Jurkat, Clone E6-1 (cell line): ENCODE measurements at places on chromosomes 2 and 18.

DNA sequence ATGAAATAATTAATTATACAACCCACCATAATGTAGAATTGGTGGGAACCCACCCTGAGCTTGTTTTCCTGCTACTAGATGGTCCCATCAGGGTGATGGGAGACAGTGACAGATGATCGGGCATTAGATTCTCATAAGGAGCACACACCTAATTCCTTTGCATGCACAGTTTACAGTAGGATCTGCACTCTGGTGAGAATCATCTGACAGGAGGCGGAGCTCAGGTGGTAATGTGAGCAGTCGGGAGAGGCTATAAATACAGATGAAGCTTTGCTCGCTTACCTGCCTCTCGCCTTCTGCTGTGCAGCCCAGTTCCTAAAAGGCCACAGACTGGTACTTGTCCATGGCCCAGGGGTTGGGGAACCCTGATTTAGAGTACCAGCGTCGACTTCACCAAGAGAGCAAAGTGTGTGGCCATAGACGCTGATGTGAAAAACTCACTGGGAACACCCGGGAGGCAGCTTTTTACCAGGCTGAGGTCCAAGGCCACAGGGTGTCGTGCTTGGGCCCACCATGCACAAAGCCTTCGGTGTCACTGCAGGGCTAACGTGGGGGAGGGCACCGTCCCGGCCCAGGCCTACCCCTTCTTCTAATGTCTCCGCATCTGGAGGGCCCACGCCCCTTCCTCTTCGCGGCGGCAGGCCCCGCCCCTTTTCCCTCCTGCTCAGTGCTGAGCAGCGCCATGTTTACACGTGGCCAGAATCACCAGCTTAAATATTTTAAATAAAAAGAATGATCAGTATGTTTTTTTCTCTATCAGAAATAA is 296.8 kb upstream of the HDAC4 start:
- no peak for DNase-seq

- DNase-seq: no peak
Observed at GRCh38 chr2:75256485-75256884, 57.2 kb upstream of the TACR1 start.

GRCh38 chr2:43008388-43008787 is 216.0 kb upstream of the HAAO start:
- DNase-seq: no peak

GRCh38 chr18:53757328-53757727 is 467.1 kb downstream of the MBD2 start:
- no peak for DNase-seq
